ENCODE measurements at places on chromosomes 1 and 21. TPM values are rescaled to one million over a fixed set of nuclear protein-coding genes. Genes with fewer than 3 reads are reported as not detected.

PDIK1L gene
- total RNA-seq: 12.3 TPM

KLF17 gene
- not detected for total RNA-seq

HES5 gene
- total RNA-seq: not detected

ANKRD65 gene
- total RNA-seq: 1.2 TPM

DMBX1 gene
- total RNA-seq: not detected

LAMB3 gene
- 1.5 TPM for total RNA-seq

PDE4B gene
- total RNA-seq: 48.5 TPM

LDLRAD1 gene
- total RNA-seq: not detected

UBE2U gene
- total RNA-seq: not detected

RBP7 gene
- total RNA-seq: 59.7 TPM

PRKAA2 gene
- 3.9 TPM for total RNA-seq

CLEC20A gene
- not detected for total RNA-seq

TTC39A gene
- total RNA-seq: not detected

LCE3B gene
- not detected for total RNA-seq

MCOLN2 gene
- total RNA-seq: 16.7 TPM

GUCA2A gene
- not detected for total RNA-seq

TRNAU1AP gene
- total RNA-seq: 23.3 TPM

HMCN1 gene
- total RNA-seq: 19.7 TPM

CNN3 gene
- 83.8 TPM for total RNA-seq

PGBD5 gene
- total RNA-seq: 4.9 TPM

HECTD3 gene
- 37.6 TPM for total RNA-seq

GPR157 gene
- total RNA-seq: 6.7 TPM

FALEC gene
- not detected for total RNA-seq

S100A4 gene
- 215 TPM for total RNA-seq

BRDT gene
- 0.09 TPM for total RNA-seq

RHD gene
- total RNA-seq: 1.8 TPM

RNU1-4 gene
- total RNA-seq: under 0.01 TPM

CELA2B gene
- total RNA-seq: not detected

SPRR2B gene
- total RNA-seq: not detected

THBS3 gene
- 21.1 TPM for total RNA-seq

OR2T11 gene
- 1.6 TPM for total RNA-seq

SPRR2D gene
- total RNA-seq: not detected

CREG1 gene
- total RNA-seq: 328 TPM

ZNF326 gene
- total RNA-seq: 19.2 TPM

NR5A2 gene
- total RNA-seq: 0.19 TPM

RASSF5 gene
- total RNA-seq: 131 TPM

BACE2 gene
- 46.0 TPM for total RNA-seq

PSMD4 gene
- 124 TPM for total RNA-seq

VWA1 gene
- total RNA-seq: 3.9 TPM

C8A gene
- not detected for total RNA-seq

EXO1 gene
- total RNA-seq: 1.2 TPM

KDM5B gene
- 66.5 TPM for total RNA-seq

DEDD gene
- 37.4 TPM for total RNA-seq

RORC gene
- total RNA-seq: 2.4 TPM

LRRC53 gene
- total RNA-seq: not detected

WNT2B gene
- total RNA-seq: 1.1 TPM

HPDL gene
- 0.73 TPM for total RNA-seq

BTBD8 gene
- total RNA-seq: 4.2 TPM

Data from spleen (tissue), 13 donors.